ENCODE measurements at places on chromosomes 13 and 19. TPM values are rescaled to one million over a fixed set of nuclear protein-coding genes. Genes with fewer than 3 reads are reported as not detected.

AMER2 gene
- not detected for total RNA-seq

DMRTC2 gene
- not detected for total RNA-seq

ZNF563 gene
- 16.4 TPM for total RNA-seq

CAPN12 gene
- total RNA-seq, result 0.11 TPM

PDX1 gene
- total RNA-seq, result not detected

B3GLCT gene
- 18.3 TPM for total RNA-seq

OR7A5 gene
- total RNA-seq, result not detected

UBE2L5 gene
- not detected for total RNA-seq

PCDH8 gene
- total RNA-seq, result not detected

ZNF729 gene
- total RNA-seq, result not detected

NEK5 gene
- total RNA-seq, result not detected

SDHAF1 gene
- 49.7 TPM for total RNA-seq

ZNF726 gene
- 4.8 TPM for total RNA-seq

AP1M1 gene
- total RNA-seq, result 90.0 TPM

IL11 gene
- total RNA-seq, result 12.8 TPM

ZNF571 gene
- 2.3 TPM for total RNA-seq

KL gene
- total RNA-seq, result 0.25 TPM

TTYH1 gene
- total RNA-seq, result not detected

IGSF23 gene
- not detected for total RNA-seq

ZNF77 gene
- 0.76 TPM for total RNA-seq

SYT5 gene
- not detected for total RNA-seq

TRAPPC2B gene
- total RNA-seq, result 21.6 TPM

SLC25A15 gene
- total RNA-seq, result 29.1 TPM

PINLYP gene
- total RNA-seq, result 1.8 TPM

SERP2 gene
- total RNA-seq, result 5.6 TPM

CATSPERD gene
- not detected for total RNA-seq

ZSCAN4 gene
- total RNA-seq, result not detected

ZNF625 gene
- total RNA-seq, result 3.2 TPM

BST2 gene
- not detected for total RNA-seq

CEACAM20 gene
- not detected for total RNA-seq

PCDH9 gene
- total RNA-seq, result 0.76 TPM

KCNC3 gene
- total RNA-seq, result under 0.01 TPM

LILRB2 gene
- not detected for total RNA-seq

TNNI3 gene
- not detected for total RNA-seq

SLC17A7 gene
- total RNA-seq, result not detected

SIGLEC5 gene
- not detected for total RNA-seq

HPN gene
- total RNA-seq, result not detected

Data from GM23248 (cell line).